ENCODE measurements at places on chromosomes 11 and 22. TPM values are rescaled to one million over a fixed set of nuclear protein-coding genes. Genes with fewer than 3 reads are reported as not detected.

CCDC34 gene
- total RNA-seq = 15.6 TPM

DNA sequence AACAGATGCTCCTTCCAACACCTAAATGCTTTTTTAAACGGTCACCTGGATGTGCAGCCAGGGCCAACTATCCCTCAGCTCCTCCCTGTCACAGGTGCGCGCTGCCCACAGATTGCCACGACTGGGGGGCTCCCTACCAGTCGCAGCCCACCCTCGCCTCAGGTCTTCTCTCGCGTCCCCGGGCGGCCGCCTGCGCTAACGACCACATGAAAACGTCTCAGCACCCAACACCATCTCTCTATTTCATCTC is 469 bp downstream of the ZBED5 start:
- peaks cover 34% of the 10 kb centered on the region for H3K36me3 ChIP-seq
- peak overlapping the region; percentile 88 for H3K27ac ChIP-seq
- H3K27me3 ChIP-seq = no peaks in the 10 kb centered on the region
- peak overlapping the region; percentile 90 for H3K4me3 ChIP-seq
- H3K4me1 ChIP-seq = peaks cover 23% of the 10 kb centered on the region

DNA sequence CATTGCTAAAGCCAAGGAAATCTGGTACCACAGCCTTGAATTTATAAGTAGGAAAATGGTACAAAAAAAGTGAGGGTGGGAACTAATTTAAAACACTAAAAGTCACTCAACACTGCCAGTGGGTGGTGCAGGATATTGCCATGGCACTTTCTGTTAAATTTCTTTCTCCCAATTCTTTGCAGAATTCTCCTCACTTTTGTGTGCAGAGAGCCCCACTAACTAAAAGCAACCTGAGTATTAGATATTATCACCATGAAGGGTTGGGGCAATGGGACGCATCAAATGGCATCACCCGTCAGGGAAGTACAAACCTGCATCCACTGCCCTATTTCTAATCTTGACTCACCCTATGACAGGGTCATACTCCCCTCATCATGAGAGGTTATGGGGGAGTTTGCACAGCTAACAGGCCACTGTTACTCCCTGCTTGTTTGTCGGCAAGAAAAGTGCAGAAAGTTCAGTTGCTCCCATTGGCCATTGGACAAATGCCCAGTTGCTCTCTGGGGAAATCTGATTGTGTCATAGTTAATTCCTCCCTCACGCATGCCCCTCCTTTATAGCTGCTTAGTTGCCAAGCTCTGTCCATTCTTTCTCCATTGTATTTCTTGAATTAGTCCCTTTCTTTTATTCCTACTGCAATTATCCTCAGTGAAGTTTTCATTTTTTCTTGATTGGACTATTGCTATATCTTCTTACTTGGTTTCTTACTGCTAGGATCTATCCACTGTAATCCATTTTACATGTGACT is 93.8 kb upstream of the BLID start:
- H3K36me3 ChIP-seq = no peaks in the 10 kb centered on the region
- H3K4me3 ChIP-seq = no peak overlapping the region
- H3K4me1 ChIP-seq = peaks cover 3% of the 10 kb centered on the region
- no peaks in the 10 kb centered on the region for H3K27me3 ChIP-seq
- DNase-seq = no peak
- H3K27ac ChIP-seq = no peak overlapping the region

GRCh38 chr11:87212891-87213290 is 175.2 kb downstream of the TMEM135 start:
- H3K27me3 ChIP-seq = no peaks in the 10 kb centered on the region
- no peaks in the 10 kb centered on the region for H3K36me3 ChIP-seq
- H3K4me3 ChIP-seq = no peak overlapping the region
- H3K4me1 ChIP-seq = no peaks in the 10 kb centered on the region
- DNase-seq = no peak

CRYBA4 gene
- 1.6 TPM for total RNA-seq

GRCh38 chr11:84290647-84291046 is 1004.5 kb upstream of the CCDC90B start:
- no peaks in the 10 kb centered on the region for H3K36me3 ChIP-seq
- H3K4me3 ChIP-seq = no peak overlapping the region
- no peak for DNase-seq
- no peaks in the 10 kb centered on the region for H3K27me3 ChIP-seq
- H3K27ac ChIP-seq = no peak overlapping the region
- H3K4me1 ChIP-seq = no peaks in the 10 kb centered on the region

GRCh38 chr11:12380565-12381325 is 3.4 kb downstream of the PARVA start:
- no peaks in the 10 kb centered on the region for H3K36me3 ChIP-seq
- H3K27me3 ChIP-seq = peaks cover 14% of the 10 kb centered on the region
- no peak overlapping the region for H3K27ac ChIP-seq
- H3K4me1 ChIP-seq = peaks cover 13% of the 10 kb centered on the region
- no peak overlapping the region for H3K4me3 ChIP-seq
- DNase-seq = no peak

GRCh38 chr11:71580057-71581003 is 2.3 kb downstream of the KRTAP5-11 start:
- no peak overlapping the region for H3K27ac ChIP-seq
- no peaks in the 10 kb centered on the region for H3K36me3 ChIP-seq
- DNase-seq = peak; percentile 75
- no peaks in the 10 kb centered on the region for H3K27me3 ChIP-seq
- no peak overlapping the region for H3K4me3 ChIP-seq

DNA sequence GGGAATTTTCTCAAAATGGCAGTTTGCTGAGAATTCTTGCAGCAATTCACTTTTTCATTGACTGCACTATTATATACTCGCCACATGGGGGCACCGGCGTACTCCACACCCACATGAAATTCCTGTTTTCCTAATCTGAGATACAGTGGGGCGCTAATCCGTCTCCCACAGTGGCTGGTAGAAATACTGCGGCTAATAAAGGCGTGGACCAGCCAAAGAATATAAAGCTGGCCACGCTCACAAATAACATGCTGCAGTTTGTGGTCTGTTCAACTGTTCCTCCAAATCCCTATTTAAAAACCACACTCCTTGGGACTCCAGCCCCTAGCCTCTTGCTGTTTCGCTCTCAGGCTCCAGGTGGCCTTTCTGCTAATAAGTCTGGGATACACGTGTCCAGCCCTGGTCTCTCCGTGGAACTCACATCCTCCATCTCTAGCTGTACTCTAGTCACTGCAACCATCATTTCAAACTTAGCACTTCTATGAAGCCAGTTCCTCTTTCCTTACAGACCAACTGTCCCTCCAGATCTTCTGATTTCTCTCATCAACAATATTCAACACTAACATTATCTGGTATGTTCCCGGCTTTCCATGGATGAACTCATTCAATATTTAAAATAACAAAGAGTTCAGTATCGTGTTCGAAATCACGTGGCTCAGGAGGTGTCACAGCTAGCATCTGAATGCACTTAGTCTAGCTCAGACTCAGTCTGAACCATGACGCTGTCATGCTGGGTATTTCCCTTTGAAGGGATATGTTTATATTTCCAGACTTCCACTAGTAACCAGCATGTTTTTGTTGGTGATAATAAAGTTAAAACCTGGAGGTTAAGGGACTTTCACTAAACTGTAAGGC is 22.0 kb downstream of the TBRG1 start:
- no peak overlapping the region for H3K27ac ChIP-seq
- H3K36me3 ChIP-seq = no peaks in the 10 kb centered on the region
- H3K4me3 ChIP-seq = no peak overlapping the region
- H3K4me1 ChIP-seq = peaks cover 3% of the 10 kb centered on the region
- no peaks in the 10 kb centered on the region for H3K27me3 ChIP-seq

WNT7B gene
- total RNA-seq = 3.5 TPM

PATE2 gene
- not detected for total RNA-seq

DNA sequence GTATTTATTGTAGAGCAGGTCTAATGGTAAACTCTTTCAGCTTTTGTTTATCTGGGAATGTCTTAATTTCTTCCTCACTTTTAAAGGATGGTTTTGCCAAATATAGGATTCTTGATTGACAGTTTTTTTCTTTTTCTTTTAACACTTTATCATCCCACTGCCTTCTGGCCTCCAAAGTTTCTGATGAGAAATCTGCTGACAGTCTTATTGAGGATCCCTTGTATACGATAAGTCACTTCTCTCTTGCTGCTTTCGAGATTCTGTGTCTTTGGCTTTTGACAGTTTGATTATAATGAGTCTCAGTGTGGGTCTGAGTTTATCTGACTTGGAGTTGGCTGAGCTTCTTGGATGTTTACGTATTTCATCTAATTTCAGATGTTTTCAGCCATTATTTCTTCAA is 6.7 kb upstream of the TSKU start:
- H3K4me1 ChIP-seq = peaks cover 16% of the 10 kb centered on the region
- no peak overlapping the region for H3K4me3 ChIP-seq

NADSYN1 gene
- total RNA-seq = 40.0 TPM

DNA sequence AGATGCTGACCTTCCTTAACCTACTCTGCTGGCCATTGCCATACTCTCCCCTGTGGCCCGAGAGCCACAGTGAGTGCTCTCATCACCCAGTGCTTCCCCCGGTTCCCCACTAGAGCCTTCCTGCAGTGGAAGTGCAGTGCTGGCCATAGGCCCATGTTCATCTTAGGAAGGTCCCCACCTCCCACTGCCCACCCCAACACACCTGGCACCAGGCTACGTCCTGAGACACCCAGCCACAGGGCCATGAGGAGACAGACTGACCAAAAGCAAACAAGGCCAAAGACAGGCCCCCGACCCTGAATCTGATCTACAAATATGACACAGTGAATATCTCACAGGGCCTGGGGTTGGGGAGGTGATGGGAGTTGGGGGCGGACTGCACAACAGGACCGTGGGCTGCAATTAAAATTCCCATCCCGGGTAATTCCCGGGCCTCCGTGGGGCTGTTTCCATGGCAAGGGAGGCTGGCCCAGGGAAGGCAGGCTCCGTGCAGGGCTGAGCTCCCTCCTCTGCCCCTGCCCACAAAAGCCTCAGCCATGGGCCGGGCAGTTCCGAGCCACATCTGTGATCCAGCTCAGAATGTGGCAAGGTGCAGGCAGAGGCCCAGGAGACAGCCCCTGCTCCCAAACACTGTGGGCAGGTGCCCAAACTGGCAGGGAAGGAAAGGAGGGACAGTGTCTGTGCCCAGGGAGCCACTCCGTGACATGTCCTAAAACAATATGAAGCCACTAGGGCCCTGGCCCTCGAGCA is 5.1 kb upstream of the CHST1 start:
- H3K4me3 ChIP-seq = no peak overlapping the region
- no peak overlapping the region for H3K27ac ChIP-seq
- no peak for DNase-seq
- H3K27me3 ChIP-seq = peaks cover 42% of the 10 kb centered on the region
- no peaks in the 10 kb centered on the region for H3K36me3 ChIP-seq
- peaks cover 6% of the 10 kb centered on the region for H3K4me1 ChIP-seq

DTX4 gene
- total RNA-seq = 16.9 TPM

DDI1 gene
- not detected for total RNA-seq

DNA sequence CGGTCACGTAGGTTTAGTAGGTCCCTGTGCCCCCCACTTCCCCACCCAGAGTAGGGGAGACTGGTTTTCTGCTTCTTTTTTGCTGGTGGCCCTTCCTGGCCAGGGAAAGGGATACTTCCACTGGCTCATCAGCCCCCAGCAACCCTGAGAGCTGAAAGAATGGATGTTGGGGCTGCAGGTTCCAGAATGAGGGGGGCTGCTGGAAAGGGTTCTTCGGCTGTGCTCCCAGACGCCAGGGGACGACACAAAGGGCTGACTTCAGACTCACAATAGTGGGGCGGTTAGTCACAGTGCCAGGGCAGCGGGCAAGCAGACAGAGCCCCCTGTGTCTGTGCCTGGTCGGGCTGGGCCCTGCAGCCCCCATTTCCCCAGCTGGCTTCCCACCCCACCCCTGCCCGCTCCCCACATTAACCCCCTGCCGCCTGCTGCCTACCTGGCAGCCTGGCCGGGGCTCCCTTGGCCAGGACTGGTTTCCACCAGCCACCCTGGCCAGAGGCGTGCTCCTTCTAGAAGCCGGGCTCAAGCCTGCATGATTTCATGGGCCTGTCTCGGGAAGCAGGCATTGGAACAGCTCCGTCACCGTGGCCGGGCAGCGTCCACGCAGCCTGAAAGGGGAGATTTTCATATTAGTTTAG is 79.1 kb upstream of the WNT7B start:
- no peaks in the 10 kb centered on the region for H3K4me1 ChIP-seq
- no peak overlapping the region for H3K27ac ChIP-seq
- H3K4me3 ChIP-seq = no peak overlapping the region
- no peaks in the 10 kb centered on the region for H3K36me3 ChIP-seq
- peaks cover 66% of the 10 kb centered on the region for H3K27me3 ChIP-seq
- no peak for DNase-seq

C22orf23 gene
- total RNA-seq = 0.46 TPM

DNA sequence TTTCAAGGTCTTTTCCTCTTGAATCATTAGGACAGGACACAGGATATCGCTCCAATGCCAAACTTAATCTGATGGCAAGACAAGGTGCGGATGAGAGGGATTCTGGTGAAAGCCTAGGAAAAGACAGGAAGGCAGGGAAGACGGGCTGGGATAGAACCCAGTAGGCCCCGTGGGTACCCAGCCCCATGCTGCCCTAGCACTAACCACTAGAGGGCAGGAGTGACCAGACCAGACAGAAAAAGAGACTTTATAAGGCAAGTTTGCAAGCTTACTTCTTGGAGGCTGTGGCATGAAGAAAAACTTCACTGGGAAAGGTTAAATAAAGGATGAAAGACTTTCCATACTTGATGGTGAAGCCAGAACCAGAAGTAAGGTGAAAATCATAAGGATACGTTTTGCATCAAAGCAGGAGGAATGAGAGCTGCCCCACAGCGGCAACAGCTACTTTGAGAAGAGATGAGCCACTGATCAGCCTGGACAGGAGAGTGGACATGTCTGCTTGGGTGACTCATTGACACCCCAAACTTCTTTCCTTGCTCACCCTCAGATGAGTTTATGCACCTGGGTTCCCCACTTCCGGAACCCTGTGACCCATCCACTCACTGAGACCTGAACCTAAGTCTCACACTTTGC is 39.8 kb downstream of the SYN3 start:
- no peak overlapping the region for H3K27ac ChIP-seq
- H3K27me3 ChIP-seq = no peaks in the 10 kb centered on the region
- no peaks in the 10 kb centered on the region for H3K4me1 ChIP-seq

DNA sequence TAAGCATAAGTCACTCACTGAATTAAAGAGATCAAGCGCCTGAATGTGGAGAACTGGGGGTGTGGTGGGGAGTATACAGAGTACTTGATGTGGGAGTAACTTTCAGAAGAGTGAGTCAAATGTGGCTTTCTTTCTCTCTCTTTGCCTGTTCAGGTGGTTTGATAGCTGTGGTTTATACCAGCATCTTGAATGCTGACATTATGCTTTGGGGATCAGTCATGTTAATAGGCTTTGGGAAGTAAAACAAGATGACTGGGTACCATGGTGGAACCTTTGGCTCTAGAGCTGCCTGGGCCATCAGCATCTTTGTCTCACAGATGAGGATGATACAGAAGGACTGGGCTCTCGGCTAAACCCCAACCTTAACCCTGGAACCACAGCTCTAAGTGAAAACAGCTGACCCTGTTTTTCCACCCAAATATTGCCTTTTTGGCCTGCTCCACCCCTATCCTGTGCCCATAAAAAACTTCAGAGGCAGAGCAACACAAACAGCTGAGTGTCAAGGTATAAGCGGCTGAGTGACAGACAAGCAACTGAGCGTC is 58.2 kb upstream of the GNAZ start:
- H3K4me1 ChIP-seq = no peaks in the 10 kb centered on the region
- no peaks in the 10 kb centered on the region for H3K36me3 ChIP-seq
- H3K27me3 ChIP-seq = peaks cover 17% of the 10 kb centered on the region
- no peak overlapping the region for H3K27ac ChIP-seq
- H3K4me3 ChIP-seq = no peak overlapping the region
- no peak for DNase-seq
